Stimulated activated CD4-positive, alpha-beta T cell treated with anti-CD3 and anti-CD28 coated beads, Interleukin-1b, Interleukin-23, amount 100 ng/mL, for 4 hours (primary cell): ENCODE measurements at places on chromosomes 5 and 9.
A peak's percentile ranks its signal among the peaks of the same experiment; 100 is the strongest.

- DNase-seq: no peak
Measured at GRCh38 chr5:116671211-116671736, 96.7 kb upstream of the SEMA6A start.

GRCh38 chr5:142748132-142748531, 22.0 kb upstream of the ARHGAP26 start:
- no peak for DNase-seq

DNA sequence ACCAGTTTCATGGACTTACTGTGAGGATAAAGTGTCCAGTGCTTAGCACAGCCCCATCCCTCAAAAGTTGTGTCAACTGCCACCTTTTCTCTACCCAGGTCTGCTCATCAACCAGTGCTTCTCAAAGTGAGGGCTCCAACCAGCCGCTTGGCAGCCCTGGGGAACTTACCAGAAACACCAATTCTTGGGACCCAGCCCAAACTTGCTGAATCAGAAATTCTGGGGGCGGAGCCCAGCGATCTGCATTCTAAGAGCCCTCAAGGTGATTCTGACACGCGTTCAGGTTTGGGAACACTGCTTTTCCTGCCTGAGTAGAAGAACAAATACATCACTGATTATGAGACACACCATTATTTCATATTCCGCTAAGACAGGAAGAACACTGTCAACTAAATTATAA, 132.0 kb downstream of the NSG2 start:
- no peak for DNase-seq

DNA sequence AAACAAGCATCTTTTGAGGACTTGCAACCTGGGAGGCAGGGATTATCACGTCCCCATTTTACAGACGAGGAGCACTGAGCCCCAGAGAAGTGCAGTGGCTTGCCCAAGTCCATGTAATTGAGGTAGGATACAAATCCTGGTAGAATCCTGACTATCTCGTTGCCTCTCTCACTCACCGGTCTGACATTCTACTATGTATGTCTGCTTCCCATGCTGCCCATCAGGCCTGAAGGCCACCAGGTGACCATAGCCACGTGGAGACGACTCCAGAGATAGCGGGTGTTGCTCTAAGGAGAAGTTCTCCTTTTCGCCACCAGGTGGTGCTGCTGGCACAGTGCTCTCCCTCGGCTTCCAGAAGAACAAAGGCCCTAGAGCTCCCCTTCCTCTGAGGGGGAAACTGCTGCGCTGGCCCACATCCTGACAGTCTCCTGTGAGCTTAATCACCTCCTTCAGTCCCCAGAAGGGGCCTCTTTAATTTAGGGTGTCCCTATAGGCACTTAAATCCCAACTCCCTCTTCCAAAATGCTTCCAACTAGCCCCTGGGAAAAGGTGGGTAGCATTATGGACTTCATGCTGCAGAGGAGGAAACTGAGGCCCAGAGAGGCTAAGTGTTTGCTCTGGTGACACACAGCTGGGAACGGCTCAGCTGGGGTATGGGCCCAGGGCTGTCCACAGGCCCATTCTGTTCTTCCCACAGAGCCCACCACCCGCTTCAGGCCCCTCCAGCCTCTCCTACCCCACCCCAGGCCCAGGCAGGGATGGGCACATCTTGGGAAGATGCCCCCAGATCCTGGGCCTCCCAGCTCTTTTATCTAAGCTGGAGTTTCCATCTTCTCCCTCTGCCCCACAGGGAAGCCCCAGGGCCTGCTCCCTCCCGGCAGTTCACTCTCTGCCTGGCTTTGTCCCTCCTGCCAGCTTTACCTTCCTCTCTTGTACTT, 6.4 kb downstream of the SLC34A1 start:
- DNase-seq: peak; percentile 71

- no peak for DNase-seq
Measured at GRCh38 chr9:138069731-138070456, 192.3 kb downstream of the CACNA1B start.

DNA sequence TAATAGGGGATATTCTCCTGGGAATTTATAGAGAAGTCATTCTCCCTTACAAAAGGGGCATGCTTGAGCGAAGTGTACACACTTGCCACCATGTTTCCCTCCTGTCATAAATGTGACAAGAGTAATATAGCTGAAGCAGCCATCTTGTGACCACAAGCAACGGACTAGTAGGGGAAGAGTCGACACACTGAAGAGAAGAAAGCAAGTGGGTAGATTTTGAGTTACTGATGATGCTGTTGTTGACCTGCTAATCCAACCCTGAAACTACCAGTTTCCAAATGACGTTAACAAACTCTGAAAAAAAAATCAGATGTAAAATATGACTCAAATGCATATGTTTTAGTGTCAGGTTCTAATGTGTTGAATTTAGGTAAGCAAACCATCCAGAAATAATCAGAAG, 350.4 kb downstream of the CDH10 start:
- DNase-seq: no peak

- no peak for DNase-seq
Measured at GRCh38 chr5:1500411-1501091, 23.2 kb downstream of the LPCAT1 start.

DNA sequence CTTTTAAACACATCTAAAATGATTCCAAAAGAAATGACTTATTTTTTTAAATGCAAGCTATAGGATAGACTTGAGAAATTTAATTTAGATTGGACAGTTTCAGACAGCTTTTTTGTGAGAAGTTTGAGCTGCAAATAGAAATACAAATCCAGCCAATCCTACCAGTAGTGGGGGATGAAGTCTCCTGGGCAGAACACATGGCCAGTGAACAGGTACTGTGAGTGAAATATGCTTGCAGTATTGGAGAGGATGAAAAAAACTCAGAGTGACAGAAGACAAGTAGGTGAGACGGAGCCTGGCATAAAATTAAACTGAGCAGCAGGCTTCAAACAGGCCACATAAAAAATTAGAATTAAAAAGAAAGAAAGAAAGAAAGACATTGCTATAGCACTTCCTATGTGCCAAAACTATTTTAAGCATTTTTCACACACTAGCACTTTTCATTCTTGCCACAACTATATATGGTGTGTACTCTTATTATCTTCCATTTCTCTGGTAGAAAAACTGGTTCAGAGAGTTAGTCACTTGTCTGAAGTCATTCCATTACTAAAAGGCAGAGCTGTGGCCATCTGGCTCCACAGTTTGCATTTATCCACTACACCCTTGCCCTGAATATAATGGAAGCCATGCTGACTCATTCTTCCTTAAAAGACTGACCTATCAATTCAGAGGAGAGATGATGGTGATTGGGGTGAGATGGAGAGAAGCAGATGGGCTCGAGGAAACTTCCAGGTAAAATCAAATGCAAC, 310.2 kb upstream of the CTNND2 start:
- no peak for DNase-seq

DNA sequence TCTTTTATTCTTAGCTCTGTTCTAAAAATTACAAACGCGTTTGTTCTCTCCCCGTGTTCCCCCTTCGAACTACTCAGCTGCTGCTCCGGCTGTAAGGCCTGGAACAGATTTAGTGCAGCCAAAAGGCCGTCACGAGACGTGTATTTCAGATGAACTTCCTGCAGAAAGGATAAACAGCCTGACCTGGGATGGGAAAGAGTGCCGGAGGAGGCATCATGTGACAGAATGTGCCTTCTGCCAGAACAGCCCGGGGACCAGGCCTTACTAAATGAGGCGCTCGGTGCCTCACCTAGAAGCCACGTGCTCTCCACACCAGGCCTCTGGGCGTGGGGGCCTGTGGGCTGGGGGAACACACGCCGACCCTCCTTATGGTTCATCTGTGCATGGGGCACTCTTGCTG, 94.7 kb downstream of the PPARGC1B start:
- no peak for DNase-seq

- DNase-seq: no peak
Measured at GRCh38 chr5:102809033-102809432, 53.9 kb downstream of the PAM start.

GRCh38 chr5:76473661-76474060, 70.6 kb downstream of the IQGAP2 start:
- peak; percentile 29 for DNase-seq

DNA sequence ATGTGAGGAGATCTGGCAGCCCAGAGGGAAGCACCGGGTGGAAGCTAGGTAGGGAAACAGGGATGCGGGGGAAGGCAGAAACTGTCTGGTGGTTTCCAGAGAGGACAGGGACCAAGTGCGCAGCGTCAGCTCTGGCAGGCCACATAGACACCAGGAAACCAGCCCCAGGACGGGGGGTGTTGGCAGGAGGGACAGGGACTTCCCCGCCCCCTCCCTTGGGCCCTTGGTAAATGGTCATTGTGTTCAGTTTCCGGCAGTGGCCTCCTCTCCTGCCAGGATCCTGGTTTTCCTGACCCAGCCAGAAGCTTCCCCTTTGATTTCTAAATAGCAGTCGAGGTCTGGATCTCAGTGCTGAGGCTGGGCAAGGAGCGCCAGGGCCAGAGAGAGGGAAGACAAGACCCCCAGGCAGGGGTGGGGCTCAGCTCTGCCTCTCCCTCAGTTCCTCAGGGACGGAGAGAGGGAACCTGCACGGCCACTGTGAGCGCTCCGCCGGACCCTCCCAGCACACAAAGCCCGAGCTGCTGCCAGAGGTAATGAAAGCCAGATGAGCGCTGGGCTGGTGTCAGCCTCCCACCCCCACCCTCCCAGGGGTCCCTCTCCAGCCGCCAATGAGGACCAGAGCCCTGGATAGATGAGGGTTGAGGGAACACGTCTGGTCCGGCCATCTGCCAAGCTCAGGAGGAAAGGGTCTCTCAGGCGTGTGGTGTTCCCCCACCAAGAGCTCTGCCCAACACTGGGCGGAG, 1.8 kb downstream of the RALGDS start:
- no peak for DNase-seq

GRCh38 chr5:140044041-140044440, 942 bp upstream of the NRG2 start:
- no peak for DNase-seq

GRCh38 chr9:27150746-27151406, 41.9 kb downstream of the TEK start:
- no peak for DNase-seq

GRCh38 chr5:24110004-24110615, 534.7 kb downstream of the CDH10 start:
- DNase-seq: no peak

GRCh38 chr9:114389612-114390368, 2.0 kb upstream of the AKNA start:
- DNase-seq: no peak

DNA sequence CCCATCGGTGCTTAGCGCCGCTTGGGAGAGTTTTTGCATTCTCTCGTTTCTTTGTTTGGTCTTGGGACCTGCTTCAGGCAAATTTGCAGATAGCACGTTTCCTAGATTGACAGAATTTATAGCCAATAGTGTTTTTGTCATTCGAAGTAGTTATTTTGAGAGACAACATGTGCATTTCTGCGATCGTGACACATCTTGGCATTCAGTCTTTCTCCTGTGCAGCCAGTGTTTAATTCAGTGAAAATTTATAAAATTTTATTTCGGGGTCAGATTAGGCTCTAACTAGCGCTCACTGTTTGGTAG, 830 bp downstream of the PRRC1 start:
- no peak for DNase-seq

DNA sequence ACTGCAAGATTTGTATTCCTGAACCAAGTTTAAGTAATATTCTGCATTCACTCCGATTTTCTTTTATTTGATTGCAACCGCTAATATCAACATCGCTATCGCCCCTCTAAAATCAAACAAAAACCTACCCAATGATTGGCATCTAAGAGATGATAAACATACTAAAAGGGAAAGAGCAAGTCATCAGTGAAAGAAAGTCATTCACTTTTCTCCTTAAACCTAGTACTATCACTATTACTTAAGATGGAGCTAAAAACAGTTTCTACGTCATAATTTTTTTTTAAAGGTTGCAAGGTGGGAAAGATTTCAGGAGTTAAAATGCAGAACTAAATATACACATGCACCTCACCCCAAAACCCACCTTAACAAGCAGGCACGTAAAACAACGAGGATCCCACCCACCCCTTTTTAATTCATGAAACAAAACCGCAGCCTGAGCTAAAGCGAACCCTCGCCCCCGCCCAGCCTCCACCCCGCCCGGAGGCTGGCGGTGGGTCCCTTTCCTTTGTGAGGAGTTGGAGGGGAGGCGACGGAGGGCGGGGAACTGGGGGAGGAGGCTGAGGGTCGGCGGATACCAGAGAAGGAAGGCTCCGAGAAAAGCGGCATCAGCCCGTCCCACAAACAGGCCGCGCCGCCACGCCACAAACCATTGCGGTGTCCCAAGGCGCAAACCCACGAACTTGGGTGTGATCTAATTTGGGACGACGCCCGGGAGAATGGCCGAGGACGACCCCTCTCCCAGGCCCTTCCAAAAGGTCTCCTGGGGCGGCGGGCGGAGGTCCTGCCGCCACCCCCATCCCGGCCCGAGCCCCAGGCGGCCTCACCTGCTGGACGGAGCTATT, 861 bp downstream of the UBQLN1 start:
- peak; percentile 43 for DNase-seq

GRCh38 chr5:116834796-116835515, 260.3 kb upstream of the SEMA6A start:
- DNase-seq: no peak

GRCh38 chr5:127396490-127397155, 106.0 kb downstream of the MEGF10 start:
- DNase-seq: no peak

- no peak for DNase-seq
Measured at GRCh38 chr5:54702470-54702869, 184.9 kb downstream of the SNX18 start.

GRCh38 chr5:29462241-29462640, 1731.2 kb upstream of the CDH6 start:
- DNase-seq: no peak
